ENCODE measurements at places on chromosomes 7 and 10.

- no peak for DNase-seq
Measured at GRCh38 chr10:15113766-15114165, 16.6 kb downstream of the RPP38 start.

- no peak for DNase-seq
Measured at GRCh38 chr7:28669330-28669729, 257.0 kb downstream of the CREB5 start.

- no peak for DNase-seq
Measured at GRCh38 chr7:77362905-77363304, 53.2 kb downstream of the GSAP start.

DNA sequence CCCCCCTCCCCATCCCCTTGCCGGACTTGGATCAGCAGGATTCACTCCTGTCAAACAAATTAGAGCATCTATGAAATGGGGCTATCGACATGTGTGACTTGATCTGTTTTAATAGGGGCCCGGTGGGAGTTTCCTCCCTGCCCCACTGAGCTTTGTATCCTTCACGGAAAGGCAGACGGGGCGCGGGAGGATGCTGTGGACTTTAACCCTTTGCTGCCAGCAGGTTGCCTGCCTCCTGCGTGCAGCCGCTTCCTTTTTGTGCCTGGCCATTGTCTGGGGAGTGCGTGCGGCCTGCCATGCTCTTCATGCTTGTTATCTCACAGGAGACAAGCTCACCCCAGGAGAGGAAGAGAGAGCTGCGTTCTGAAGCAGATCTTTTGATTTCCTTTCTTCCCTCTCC lies 512.8 kb upstream of the GALNT17 start:
- DNase-seq: no peak

DNA sequence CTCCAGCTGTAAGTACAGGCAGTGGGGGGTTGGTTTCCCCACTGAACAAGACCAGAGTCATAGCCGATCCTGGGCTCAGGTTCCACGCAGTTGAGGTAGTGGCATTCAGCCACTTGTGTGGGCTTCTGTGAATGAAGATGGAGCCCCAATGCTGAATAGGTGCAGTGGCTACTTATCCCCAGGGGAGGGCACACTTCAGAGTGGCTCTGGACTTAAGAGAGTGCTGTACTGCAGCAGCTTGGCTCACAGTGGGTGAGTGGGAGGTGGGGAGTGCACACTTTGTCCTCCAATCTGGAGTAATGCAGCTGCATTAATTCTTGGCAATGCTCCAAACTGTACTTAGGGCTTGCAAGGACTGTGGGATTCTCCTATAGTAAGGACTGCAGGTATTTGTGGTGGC lies 81.9 kb downstream of the BUB3 start:
- no peak for DNase-seq

All from islet precursor cell (in vitro differentiated cells).